ENCODE measurements at places on chromosomes 7 and 10.

DNA sequence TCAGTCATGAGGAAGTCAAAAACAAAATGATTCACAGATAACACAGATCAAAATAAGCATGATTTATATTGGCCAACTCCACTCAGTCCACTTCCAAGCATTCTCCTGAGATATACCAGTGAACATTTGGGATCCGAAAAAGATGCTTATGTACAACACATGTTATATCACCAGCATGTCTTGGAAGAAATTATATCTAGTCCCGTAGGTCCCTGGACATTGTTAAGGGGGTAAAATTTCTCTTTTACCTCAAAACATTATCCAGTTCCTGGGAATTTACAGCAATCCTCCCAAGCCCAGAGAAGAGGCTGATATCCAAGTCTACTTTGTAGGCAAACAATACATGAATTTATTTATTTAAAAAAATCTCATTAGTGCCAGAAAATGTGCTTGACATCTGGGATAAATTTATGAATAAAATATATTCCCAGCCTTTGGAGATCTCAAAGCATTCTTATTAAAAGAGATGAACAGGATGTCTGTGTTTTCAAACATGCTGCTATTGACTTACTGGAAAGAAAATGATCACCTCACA is 582.2 kb upstream of the ZWINT start:
- ATAC-seq: no peak

GRCh38 chr7:87479951-87480350 is 4.5 kb upstream of the ABCB4 start:
- ATAC-seq: no peak

DNA sequence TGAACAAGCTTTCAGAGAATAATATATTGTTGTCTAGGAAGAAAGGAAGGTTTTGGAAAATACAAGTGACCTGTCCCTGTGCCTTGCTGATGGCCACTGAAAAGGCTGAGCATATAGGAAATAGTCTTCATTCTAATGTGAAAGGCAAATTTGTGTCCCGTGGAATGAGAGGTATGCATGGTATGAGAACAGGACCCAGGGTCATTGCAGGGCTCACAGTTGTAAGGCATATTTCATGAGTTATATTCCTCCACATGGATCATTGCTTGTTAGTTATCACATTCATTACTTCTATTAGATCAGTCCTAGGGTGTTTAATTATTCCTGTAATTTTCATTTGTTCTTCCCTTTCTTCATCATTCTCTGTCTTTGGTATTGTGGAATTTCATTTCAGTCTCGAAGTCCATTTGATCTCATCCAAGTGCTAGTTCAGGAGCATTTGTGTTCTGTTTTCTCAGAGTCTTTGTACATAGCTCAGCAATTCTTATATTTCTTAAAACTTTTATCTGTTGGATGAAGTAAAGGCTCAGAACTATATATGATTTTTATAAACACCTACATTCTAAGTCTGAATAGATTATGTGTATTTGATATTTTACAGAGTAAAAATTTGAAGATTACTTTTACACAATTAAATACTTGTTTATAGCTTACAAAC is 39.4 kb upstream of the ARHGAP21 start:
- no peak for ATAC-seq

- peak; percentile 36 for ATAC-seq
Observed at GRCh38 chr10:110547139-110547761, 20.2 kb upstream of the SMC3 start.

DNA sequence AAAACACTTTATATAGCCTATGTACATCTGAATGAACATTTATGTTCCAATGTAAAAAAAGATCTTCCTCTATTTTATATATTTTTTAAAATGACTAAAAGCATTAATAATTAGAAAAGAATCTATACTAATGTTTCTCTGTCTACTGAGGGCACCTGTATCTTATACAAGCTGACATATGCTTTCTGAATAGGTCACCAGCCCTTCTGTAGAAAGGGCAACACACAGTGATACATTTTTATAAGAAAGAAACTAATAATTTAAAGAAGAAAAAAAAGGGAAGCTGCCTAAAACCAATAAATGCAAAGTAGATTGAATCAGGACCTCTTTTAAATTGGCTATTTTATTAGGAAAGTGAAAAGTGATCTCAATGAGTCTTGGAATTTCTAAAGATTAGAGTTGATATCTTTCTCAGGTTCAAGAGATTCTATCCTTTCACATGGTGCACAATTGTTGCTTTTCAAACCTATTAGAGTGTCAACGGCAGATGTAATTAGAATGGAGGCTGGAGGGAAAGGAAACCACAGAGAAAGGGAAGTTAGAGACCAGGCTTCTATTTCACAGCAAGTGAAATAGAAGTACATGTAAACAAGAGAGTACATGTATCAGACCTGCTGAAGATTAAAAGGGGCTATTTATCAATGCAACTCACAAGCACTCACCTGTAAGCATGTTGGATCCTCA is 6.3 kb downstream of the MTPN start:
- ATAC-seq: no peak

- no peak for ATAC-seq
Observed at GRCh38 chr10:44898665-44899064, 12.5 kb upstream of the TMEM72 start.

DNA sequence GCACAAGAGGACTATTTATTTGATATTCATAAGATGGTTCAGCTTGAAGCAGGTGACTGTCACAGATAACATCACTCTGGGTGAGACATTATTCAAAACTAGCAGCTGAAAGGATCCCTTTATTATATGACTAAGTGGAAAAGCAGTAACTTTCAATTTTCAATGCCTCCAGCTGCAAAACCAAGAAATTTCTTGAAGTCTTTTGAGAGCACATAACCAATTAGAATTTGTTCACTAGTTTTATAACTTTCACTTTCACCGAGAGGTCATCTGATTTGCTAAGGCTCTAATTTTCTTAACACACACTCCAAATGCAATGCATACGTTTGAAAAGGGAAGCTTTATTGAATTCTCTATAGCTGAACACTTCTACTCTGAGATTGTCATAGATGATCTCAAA is 88.6 kb upstream of the KLF14 start:
- ATAC-seq: peak; percentile 71

GRCh38 chr10:113947184-113948041 is 93.0 kb downstream of the NHLRC2 start:
- no peak for ATAC-seq

- ATAC-seq: no peak
Observed at GRCh38 chr7:150806863-150807262, 6.3 kb downstream of the TMEM176A start.

GRCh38 chr10:50316695-50317648 is 65.7 kb upstream of the ASAH2 start:
- no peak for ATAC-seq

DNA sequence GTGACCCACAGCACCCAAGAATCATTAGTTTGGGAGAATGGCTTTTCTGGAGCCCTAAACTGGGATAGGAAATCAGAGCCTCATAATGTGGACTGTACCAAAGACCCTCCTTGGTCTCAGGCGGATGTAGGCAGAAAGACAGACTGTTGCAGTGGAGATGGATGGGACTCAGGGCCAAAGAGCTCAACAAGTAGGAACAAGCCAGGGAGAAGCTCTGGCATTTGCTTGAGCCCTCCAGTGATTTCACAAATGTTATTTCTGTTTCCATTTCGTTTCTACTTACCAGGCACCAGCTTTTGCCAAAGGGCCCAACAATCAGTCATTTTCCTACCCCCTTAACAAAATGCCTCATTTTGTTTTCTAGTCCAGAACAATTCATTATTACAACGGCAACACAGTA is 762.7 kb downstream of the KCNMA1 start:
- ATAC-seq: no peak

DNA sequence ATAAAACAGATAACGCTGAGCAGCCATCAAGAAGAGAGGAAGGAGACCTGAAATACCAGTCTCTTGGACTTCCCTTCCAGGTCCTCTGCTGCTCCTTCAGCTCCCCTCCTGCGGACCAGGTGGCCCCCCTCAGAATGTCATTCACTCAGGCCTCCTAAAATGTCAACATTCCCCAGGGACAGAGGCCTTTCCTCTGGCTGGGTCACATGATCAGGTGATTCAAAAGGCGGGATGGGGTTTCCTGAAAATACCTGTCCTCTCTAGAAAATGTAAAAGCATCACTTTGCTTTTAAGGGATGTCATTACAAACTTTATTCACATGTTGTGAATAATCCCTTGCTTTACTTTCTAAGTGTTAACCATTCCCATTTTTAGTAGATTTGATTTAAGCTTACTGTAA is 311.1 kb downstream of the INHBA start:
- no peak for ATAC-seq

- no peak for ATAC-seq
Observed at GRCh38 chr7:45924283-45924682, 3.2 kb upstream of the IGFBP3 start.

DNA sequence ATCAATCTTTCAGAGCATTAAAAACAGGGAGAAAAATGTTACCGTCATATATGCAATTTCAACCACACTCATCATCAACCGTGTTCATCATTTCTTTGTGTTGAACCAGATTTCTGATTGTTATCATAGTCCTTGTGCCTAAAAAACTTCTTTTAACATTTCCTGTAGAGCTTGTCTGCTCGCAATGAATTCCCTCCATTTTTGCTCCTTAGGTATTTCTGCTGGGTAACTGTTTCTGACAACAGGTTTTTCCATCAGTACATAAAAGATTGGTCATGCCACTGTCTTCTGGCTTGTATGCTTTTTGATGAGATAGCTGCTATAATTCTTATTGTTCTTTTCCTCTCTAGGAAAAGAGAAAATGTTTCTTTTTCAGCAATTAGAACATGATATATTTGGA is 8.6 kb upstream of the RBM33 start:
- no peak for ATAC-seq

- ATAC-seq: no peak
Observed at GRCh38 chr7:81533426-81533825, 236.4 kb downstream of the HGF start.

GRCh38 chr10:3579845-3580244 is 205.2 kb downstream of the KLF6 start:
- ATAC-seq: no peak

- no peak for ATAC-seq
Observed at GRCh38 chr10:12919574-12919973, 81.9 kb downstream of the CCDC3 start.

DNA sequence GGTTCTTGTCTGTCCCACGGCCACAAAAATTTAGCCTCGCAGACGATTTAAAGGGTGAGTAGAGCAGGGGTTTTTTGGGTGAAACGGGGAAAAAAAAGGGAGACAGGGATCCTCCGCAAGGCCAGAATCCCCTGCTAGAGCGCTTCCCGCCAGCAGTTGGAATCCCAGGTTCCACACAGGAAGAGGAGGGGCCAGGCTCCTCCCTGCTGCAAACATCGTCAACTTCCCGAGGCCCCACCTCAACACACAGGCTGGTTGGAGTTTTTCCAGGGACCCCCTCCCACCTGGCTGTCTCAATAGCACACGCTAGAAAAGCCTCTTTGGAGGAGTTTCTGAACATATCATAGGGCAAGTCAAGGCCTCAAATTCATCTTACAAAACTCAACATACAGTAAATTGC is 112.7 kb downstream of the MTERF1 start:
- ATAC-seq: no peak

- ATAC-seq: no peak
Observed at GRCh38 chr10:77197544-77197943, 440.1 kb downstream of the KCNMA1 start.

- no peak for ATAC-seq
Observed at GRCh38 chr7:159040912-159041711, 103.6 kb downstream of the VIPR2 start.

DNA sequence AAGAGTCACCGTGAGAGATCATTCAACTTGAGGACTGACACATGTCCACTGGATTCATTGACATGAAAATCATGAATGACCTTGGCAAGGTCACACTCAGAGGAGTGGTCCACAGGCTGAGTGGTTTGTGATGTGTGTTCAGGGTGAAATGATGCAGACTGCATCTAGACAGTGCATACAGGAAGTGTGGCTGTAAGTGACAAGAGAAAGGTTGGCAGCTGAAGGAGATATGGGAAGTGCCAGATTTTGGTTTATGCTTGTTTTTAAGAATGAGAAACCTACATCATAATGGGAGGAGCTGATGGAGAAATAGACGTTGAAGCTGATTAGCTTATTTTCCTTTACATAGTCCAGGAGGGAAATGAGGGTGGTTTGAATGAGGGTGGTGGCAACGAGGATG is 64.8 kb upstream of the VIPR2 start:
- no peak for ATAC-seq

DNA sequence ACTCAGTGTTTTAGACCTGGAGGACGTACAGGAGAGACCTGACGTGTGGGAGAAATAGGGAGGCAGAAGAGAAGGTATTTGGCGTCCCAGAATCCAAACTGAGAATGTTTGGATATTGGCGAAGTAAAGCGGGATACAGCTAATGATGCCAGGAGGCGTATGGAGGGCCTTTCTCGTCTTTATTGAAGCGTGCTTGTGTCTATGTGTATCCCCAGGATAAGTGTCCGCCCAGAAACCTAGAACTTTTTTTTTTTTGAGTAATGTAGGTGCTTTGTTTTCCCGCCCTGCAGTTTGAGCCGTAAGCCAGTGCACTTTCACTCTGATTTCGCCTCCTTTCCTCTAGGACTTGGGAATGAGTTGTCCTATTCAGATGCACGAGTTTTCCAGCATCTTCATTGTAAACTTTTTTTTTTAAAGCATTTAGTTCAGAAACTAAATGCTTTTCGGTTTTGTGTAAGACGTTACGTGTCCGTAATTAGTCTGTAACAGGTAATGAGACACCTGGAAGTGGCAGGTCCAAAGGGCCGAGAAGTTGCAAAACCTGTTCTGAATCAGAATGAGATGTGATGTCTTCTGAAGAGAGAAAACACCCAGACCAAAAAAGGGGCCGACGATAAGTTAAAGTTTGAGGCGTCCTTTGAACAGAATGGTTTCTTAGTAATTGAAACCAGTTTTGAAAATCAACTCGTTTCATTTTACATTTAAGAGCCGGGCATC is 746 bp downstream of the ARL5B start:
- ATAC-seq: peak; percentile 2

- ATAC-seq: no peak
Observed at GRCh38 chr7:114653364-114654088, 238.9 kb downstream of the FOXP2 start.

DNA sequence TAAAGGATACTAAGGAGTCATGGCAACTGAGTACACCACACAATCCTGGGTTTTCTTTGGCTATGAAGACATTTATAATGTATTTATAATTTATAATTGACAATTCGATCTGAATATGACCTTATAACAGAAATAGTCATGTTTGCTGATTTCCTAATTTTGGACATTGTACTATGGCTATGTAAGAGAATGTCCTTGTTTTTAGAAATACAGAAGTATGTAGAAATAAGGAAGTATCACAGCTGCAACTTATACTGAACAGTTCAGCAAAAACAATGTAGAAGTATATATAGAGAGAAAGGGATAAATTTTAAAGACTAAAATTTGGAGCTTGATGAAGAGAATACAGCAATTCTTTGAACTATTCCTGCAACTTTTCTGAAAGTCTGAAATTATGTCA is 32.6 kb downstream of the PRLHR start:
- no peak for ATAC-seq

GRCh38 chr7:150432915-150433892 is 17.2 kb upstream of the GIMAP8 start:
- no peak for ATAC-seq

DNA sequence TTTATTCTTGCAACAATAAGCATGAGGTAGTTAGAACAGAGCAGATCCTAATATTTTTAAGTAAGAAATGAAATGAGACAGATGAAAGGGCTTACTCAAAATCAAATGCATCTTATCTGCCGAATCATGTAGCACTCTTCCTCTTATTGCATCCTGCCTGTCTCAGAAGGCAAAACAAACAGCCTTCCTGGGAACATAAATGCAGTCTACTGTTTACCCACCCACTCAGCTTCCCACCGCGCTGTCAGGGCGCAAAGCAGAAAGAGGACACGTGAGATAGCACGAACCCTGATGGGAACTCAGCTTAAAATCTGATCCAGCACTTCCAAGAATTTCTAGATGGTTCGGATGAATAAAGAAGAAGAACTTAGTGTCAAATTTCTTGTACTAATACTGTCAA is 114.4 kb upstream of the CDK1 start:
- no peak for ATAC-seq
